Regular cardiac myocyte (primary cell): ENCODE measurements at places on chromosomes 11 and 22. TPM values are rescaled to one million over a fixed set of nuclear protein-coding genes. Genes with fewer than 3 reads are reported as not detected.

ABCC8 gene
- not detected in 2 replicates for total RNA-seq

DCDC1 gene
- 0.19 and 0.56 TPM in 2 replicates for total RNA-seq

LDLRAD3 gene
- 6.3 and 18.9 TPM in 2 replicates for total RNA-seq

MMP11 gene
- 3.5 and 8.7 TPM in 2 replicates for total RNA-seq

GRK3 gene
- total RNA-seq = 1.7 and 2.0 TPM in 2 replicates

PTPRCAP gene
- 0.19 and 0.28 TPM in 2 replicates for total RNA-seq

SPDYC gene
- total RNA-seq = not detected in 2 replicates

MMP12 gene
- 0.56 TPM in 1 of 2 replicates, not detected in the other for total RNA-seq

SLC22A8 gene
- total RNA-seq = not detected in 2 replicates

OR6A2 gene
- 0.19 and 0.28 TPM in 2 replicates for total RNA-seq

WNT7B gene
- total RNA-seq = under 0.01 and 0.58 TPM in 2 replicates

ACR gene
- total RNA-seq = not detected in 2 replicates

RASSF10 gene
- total RNA-seq = under 0.01 and 0.19 TPM in 2 replicates

SLC1A2 gene
- total RNA-seq = 3.1 and 5.4 TPM in 2 replicates

PHOX2A gene
- not detected in 2 replicates for total RNA-seq

PHF21B gene
- not detected in 2 replicates for total RNA-seq

OLFML1 gene
- total RNA-seq = 5.9 and 10.7 TPM in 2 replicates

TCN1 gene
- total RNA-seq = not detected in 2 replicates

OR51B4 gene
- not detected in 2 replicates for total RNA-seq

OR10G7 gene
- total RNA-seq = not detected in 2 replicates

MRGPRE gene
- total RNA-seq = not detected in 2 replicates

TRIM48 gene
- not detected in 2 replicates for total RNA-seq

CD151 gene
- 299 and 568 TPM in 2 replicates for total RNA-seq

PLAAT5 gene
- not detected in 2 replicates for total RNA-seq

OR52E8 gene
- not detected in 2 replicates for total RNA-seq
